Amniotic stem cell (primary cell): ENCODE measurements at places on chromosomes 12 and 14.

GRCh38 chr12:102479099-102479885, 1.1 kb downstream of the IGF1 start:
- DNase-seq = no peak

DNA sequence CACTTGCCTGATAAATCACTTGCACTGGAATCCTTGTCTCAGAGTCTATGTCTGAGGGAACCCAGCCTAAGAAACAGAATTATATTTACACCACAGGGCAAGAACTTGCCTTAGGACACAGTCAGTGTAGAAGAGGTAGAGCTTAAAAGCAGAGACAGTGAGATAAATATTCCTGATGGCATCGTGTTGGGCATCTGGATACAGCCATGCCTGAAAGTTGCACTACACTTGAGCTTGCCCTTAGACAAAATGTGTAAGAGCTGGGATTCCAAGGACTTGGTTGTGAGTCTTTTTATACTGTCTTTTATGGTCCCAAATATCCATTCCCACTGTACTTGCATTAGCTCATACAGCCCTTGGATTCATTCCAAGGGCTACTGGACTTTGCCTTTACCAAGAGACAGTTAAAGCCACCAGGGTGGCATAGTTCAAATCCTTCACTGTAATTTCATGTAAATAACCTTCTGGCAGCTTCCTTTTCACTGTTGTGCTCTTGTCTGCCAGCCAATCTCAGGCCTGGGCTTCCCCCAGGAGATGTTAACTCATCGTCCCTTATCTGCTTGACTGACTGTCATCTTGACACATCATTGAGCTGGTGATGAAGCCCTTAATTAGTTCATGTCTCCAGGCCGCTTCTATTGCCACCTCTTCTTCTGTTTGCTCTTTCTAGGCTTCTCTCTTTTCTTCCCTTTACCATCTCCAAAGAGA, 577.9 kb upstream of the TBX3 start:
- DNase-seq = no peak

- no peak for DNase-seq
Observed at GRCh38 chr14:100321473-100322137, 1.5 kb upstream of the SLC25A47 start.

GRCh38 chr12:50425589-50426258, 25.0 kb downstream of the LARP4 start:
- no peak for DNase-seq

DNA sequence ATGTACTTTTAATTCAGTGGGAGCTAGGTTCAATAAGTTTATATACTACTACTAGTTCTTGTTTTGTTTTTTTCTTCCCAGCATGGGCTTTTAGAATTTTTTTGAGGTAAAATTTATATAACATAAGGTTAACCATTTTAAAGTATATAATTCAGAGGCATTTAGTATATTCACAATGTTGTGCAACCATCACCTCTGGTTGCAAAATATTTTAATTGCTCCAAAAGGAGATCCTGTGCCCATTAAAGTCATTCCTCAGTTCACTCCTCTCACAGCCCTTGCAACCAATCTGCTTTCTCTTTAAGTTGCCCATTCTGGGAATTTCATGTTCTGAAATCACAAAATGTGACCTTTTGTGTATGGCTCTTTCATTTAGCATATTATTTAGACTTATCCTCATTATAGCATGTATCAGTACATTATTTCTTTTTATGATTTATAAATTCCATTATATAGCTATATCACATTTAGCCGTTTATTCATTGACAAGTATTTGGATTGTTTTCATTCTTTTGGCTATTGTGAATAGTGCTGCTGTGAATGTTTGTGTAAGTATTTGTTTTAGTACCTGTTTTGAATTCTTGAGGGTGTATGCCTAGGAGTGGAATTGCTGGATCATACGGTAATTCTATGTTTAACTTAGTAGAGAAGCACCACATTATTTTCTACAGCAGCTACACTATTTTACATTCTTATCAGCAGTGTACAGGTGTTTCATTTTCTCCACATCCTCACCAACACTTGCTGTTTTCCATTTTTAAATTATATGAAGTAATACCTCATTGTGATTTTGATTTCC, 59.1 kb downstream of the ARHGAP5 start:
- no peak for DNase-seq

DNA sequence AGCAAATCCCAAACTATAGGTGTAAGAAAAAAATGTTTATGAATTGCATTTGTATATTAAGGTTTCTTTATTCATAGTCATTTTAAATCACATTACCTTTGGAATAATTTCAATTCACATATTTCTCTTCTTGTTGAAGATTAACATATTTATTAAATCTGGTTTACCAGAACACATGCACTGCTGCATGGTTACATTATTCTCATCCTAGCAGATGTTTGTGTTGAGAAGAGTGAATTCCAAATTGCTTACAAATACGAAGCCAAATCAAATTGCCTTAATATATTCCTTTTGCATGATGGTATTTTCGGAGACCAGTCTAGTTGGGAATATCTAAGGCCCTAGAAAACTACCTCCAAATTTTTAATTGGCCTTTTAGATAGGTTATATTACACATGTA, 130.6 kb downstream of the PLEKHA5 start:
- DNase-seq = no peak

- DNase-seq = no peak
Observed at GRCh38 chr14:65476273-65476941, 63.9 kb downstream of the FUT8 start.

- DNase-seq = peak; percentile 54
Observed at GRCh38 chr12:123075646-123076171, 75.2 kb downstream of the PITPNM2 start.

DNA sequence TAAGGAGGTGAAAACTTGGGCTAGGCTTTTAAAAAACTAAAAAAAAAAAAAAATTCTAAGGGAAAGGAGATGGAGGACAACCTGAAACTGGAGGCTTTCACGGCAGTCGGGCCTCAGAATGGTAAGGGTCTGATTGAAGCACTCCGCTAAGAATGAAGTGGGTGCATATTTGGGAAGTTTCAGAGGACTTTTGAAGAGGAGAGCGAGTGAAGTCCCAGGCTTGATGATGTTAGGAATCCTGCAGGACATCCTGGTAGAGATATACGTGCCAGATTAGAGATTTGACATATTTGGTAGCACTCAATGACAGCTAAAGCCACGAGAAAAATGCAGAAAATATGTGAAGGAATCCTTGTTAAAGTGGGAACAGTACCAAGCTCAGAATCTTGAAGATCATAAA, 186.2 kb downstream of the SNAPC1 start:
- DNase-seq = no peak
